NCI-H1417 treated with DMSO at 0.1 percent for 48 hours (cell line): ENCODE measurements at places on chromosomes 13 and 19.

DNA sequence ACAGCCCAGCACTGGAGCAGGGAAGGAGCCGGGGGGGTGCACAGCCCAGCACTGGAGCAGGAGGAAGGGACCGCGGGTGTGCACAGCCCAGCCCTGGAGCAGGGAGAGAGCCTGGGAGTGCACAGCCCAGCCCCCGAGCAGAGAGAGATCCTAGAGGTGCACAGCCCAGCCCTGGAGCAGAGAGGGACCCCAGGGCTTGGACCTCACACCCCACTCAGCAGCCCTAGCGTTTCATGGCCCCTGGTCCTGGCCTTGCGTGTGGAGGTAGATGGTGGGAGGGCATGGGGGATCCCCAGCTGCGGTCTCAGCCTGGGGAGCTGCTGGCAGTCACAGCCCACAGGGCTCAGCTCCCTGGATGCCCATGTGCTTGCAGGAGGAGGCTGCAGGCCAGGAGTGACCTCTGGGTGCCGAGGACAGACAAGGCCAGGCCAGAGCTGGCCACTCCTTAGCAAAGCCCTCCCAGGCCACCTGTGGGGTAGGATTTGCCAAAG is 25.1 kb downstream of the GAS6 start:
- DNase-seq, result no peak

- DNase-seq, result no peak
Measured at GRCh38 chr19:51599084-51599483, 28.0 kb downstream of the ZNF175 start.

DNA sequence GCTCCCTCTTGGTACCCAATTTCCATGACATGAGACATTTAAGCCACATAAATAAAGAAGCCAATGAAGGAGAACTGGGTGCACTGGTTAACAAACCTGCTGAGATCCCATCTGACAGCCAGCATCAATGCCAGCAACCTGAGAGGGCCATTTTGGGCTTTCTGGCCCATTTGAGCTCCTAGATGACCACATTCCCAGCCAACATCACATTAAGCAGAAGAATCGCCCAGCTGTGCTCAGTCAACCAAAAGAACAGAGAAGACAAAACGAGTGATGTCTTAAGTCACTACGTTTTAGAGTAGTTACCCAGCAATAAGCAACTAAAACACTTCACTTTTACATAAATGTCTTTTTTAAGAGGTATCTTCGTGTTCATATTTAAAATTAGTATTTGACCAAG is 21.9 kb downstream of the LCP1 start:
- no peak for DNase-seq

DNA sequence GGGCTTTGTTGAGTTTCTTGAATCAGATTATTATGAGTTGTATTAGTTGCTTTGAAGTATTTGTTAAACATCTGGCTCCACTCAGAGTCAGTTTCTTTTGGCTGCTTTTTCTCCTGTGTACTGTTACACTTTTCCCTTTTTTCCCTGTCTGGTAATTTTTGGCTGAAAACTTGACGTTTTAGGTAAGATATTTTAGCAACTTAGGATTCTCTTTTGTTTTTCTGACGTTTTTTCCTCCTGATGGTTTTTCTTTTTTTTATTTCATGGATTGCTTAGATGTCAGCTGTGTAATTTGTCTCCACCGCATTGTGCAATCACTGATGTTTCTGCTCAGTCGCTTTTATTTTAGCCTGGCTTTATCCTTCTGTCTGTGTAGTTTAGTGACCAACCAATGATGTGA is 20.7 kb downstream of the RFC3 start:
- DNase-seq, result no peak

GRCh38 chr13:68927387-68928026 is 1180.1 kb upstream of the ATXN8OS start:
- DNase-seq, result peak; percentile 56

DNA sequence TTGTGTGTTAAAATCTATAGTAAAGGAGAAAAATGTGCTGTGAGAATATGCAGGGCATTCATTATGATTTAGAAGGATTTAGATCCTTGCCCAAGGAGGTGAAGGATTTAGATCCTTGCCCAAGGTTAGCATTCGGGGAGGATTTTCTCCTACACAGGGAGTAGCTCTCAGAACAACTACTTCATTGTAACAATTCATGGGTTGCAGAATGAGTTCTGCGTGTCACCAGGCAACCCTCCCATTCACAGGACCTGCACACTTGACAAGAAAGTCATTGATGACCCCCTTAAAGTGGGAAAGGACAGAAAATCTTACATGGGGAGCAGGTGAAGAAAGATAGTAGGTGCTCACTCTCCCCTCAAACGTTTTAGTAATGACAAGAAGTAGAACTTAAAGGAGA is 167.1 kb upstream of the MAB21L1 start:
- no peak for DNase-seq

DNA sequence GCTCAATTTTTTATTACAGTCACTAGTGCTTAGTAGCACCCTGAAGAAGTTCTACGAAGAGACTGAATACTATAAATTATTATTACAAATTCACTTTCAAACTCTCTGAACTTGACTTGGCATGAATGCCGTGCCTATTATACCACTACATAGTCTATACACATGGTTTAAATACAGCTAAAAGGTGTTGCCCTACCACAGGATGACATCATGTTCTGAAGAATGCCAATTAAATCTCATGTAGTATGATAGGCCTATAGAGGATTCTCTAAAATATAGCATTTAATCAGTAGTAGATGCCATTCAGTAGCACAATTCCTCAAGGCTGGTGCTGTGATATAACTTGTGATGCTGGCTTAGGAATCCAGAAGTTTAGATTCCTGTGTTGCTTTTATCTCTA is 16.7 kb upstream of the POSTN start:
- DNase-seq, result no peak

DNA sequence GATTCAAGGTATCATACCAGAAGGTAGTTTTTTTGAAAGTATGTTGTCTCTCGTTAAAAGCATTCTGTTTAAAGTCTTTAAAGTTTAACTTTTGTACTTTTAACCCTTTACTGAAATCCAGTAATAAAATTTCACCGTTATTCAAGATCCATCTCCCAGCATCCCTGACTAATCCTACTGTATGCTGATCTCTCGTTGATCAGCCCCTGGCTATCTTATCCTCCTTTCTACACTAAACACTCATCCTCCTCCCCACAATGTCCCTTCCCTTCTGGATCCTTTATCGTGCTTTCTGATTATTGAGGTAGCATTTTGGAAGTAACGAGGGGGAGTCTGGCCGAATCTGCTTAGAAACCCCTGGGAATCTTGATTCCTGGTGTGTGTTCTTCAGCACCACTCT is 1.3 kb downstream of the TPP2 start:
- DNase-seq, result no peak
